CD4-positive, alpha-beta memory T cell (primary cell): ENCODE measurements at places on chromosomes 3 and 15. TPM values are rescaled to one million over a fixed set of nuclear protein-coding genes. Genes with fewer than 3 reads are reported as not detected.

GRCh38 chr3:143084856-143085731 lies 34.5 kb upstream of the CHST2 start:
- no peak for DNase-seq

DNA sequence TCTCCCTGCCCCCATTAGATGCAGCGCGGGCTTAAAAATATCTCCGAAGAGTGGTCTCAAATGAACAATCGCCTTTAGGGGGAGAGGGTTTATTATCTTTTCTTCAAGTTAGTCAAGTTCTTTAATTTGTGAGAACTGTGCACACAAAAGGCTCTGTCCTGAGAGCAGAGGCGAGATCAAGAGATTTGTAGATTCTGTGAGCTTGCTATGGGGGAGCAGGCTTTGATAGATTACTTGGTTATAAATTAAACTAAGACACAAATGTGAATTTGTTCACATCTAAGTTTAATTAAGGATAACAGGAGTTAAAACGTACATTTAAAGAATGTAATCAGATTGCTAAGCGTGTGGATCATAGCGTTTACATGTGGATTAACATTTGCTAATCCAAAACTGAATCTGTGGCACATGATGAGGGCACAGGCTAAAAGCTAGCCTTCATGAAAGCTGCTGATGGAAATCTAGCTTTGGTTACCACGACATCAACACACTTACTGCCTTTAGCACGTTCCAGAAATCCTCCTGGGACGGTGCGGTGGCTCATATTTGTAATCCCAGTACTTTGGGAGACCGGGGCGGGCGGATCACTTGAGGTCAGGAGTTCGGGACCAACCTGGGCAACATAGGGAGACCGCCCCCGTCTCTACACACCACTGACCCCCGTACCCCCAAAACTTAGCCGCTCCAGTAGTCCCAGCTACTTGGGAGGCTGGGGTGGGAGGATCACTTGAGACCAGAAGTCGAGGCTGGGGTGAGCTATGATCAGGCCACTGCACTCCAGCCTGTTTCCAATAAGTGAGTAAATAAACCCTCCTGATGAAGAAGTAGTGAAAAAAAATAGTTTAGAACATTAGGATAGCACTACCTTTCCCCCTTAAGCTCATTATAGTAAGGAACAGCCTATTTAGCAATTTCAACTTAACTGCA lies 1.0 kb upstream of the PRTG start:
- no peak for DNase-seq

DNA sequence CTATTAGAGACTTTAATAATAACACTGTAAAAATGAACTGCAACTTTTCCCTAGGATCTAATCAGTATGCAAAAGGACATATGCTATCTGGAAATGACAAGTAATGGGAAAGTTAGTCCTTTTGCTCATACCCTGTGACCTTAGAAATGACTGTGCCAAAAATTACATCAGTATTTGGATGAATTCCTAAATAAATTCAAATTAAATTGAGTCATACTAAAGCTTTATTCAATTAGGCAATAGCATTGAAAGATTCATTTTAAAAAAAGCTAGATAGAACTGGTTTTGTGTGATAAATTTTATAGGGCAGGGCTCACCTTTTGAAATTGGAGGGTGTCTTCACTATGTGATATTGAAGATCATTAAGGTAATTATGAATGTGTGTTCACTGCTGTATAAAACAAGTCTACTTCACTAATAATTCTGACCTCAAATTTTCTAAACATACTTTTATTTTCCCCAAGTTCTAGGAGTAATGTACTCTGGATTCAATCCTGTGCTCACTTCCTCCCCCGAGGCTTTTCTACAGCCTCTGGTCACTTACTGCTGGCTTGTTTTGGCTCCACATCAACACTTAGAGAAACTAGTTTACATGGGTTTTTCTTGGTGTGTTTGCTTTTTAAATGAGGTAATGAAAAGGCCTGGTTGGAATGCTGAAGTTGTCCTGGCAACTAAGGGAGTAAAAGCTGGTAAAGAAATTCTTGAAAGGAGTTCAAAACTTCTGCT lies 44.4 kb upstream of the SPTSSB start:
- DNase-seq, result no peak

GRCh38 chr15:88622605-88622975 lies 1.4 kb downstream of the AEN start:
- no peak for DNase-seq

DNA sequence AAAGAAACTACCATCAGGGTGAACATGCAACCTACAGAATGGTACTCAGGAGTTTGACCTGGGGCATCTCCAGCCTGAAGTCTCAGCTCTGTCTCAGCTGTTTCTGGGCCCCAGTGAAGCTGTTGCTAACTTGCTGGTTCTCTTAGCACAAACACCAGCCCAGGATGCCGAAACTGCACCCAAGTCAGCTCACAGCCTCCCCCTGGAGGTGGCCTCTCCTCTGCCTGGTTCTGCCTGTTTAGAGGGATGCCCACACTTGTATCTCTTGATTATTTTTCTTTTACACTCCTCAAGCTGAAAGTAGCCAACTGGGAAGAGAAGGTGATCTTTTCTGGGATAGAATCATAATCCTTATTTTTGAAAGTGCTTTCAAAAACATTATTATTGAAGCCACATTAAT lies 289.0 kb upstream of the RASGRP1 start:
- no peak for DNase-seq

- DNase-seq, result no peak
Measured at GRCh38 chr15:78880242-78880533, 7.5 kb downstream of the MORF4L1 start.

The PSMD6 gene
- 68.1 TPM for total RNA-seq

The NR1I2 gene
- 0.49 TPM for total RNA-seq

The CISH gene
- total RNA-seq, result 14.7 TPM
